ENCODE measurements at places on chromosomes 7 and 10.

DNA sequence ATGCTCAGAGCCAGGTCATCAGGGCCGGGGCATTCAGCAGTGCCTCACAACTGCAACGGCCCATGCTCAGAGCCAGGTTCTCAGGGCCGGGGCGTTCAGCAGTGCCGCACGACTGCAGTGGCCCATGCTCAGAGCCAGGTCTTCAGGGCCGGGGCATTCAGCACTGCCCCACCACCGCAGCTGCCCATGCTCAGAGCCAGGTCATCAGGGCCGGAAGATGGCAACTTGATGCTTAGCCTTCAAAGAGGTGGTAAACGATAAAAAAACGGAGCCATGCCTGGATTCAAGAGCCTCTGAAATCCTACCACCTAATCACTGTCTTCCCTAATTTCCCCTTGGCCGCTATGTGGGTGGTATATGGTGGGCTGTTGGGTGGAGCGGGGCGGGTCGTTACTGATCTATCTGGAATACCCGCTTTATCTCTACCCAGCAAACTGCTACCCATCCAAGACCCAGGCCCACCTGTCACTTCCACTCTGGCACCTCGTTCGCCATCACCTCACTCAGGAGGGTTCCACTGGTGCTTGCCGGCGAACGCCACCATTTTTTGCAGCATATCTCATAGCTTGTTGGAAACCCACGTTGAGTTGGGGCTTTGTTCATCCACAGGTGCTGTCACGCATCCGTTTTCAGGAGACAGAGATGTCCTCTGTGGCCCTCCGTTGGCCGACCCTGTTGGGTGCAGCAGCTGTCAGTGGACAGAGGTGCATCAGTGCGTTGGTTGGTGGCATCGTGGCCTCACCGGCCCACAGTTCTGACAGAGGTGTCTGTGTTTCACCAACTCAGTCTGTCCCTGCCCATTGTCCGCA, 221.1 kb downstream of the EBF3 start:
- no peak for DNase-seq

DNA sequence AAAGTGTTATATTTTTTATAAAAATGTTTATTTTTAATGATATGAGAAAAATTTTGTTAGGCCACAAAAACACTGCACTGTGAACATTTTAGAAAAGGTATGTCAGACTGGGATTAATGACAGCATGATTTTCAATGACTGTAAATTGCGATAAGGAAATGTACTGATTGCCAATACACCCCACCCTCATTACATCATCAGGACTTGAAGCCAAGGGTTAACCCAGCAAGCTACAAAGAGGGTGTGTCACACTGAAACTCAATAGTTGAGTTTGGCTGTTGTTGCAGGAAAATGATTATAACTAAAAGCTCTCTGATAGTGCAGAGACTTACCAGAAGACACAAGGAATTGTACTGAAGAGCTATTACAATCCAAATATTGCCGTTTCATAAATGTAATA, 64.8 kb upstream of the CAPZA2 start:
- no peak for DNase-seq

DNA sequence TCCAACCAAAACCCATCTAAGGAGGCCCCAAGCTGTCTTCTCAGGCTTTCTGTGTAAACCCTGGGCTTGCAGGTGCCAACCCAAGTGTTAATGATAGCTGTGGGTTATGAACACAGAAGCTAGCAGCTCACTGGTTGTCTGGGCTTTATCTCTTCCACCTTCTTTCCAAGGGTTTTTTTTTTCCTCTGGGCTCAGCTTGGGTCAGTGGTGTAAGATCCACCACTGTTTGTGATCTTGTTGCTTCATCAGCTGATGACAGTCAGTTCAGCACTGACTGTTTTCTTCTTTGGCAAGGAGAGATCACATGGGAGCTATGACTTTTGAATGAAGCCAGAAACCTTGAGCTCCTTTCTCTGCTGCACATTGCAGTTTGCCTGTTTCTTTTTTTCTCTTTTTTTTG, 4.6 kb downstream of the GTPBP4 start:
- DNase-seq = no peak

- no peak for DNase-seq
Measured at GRCh38 chr10:1156921-1157614, 100.9 kb downstream of the WDR37 start.

DNA sequence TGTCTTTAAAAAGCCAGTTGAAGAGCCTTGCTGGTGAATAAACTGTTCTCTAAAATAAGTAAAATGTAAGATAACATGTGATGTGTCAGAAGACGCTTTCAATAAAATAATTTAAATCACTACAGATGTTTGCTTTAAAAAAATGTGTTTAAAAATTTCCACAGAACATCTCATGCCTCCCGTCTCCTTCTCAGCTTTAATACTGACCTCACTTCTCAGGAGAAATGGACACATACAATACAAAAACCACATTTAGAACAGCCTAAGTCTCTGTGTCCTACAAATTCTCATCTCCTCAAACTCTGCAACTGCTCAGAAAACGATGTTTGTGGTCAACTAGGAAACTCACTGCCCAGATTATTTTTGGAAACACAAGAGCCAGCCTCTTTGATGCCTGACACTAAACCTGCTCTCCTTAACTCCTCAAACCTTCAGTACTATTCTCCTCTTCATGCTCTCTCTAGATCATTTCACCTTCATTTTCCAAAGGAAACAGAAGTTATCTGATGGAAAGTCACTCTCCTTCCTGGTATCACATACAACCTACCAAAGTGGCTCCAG, 120.3 kb downstream of the ZNF438 start:
- DNase-seq = no peak

GRCh38 chr10:122733931-122734665, 34.5 kb upstream of the C10orf120 start:
- no peak for DNase-seq

DNA sequence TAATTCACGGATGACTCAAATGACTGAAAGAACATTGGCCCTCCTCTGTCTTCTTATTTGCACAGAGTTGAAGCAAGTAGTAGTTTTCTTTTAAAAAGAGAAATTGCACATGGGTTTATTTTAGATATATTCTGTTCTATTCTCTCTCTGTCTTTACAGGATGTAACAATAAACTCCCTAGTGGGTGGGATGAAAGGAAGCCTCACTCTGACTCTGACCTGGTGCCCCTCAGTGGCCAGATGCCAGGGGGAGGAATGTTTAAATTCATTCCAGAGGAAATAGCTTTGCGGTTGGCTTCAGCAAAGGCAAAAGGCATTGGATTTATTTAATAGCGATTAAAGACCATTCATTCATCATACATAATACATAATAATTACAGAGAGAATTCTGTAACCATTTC, 156.4 kb upstream of the MTPN start:
- no peak for DNase-seq

GRCh38 chr7:81803267-81803666, 33.4 kb upstream of the HGF start:
- no peak for DNase-seq

DNA sequence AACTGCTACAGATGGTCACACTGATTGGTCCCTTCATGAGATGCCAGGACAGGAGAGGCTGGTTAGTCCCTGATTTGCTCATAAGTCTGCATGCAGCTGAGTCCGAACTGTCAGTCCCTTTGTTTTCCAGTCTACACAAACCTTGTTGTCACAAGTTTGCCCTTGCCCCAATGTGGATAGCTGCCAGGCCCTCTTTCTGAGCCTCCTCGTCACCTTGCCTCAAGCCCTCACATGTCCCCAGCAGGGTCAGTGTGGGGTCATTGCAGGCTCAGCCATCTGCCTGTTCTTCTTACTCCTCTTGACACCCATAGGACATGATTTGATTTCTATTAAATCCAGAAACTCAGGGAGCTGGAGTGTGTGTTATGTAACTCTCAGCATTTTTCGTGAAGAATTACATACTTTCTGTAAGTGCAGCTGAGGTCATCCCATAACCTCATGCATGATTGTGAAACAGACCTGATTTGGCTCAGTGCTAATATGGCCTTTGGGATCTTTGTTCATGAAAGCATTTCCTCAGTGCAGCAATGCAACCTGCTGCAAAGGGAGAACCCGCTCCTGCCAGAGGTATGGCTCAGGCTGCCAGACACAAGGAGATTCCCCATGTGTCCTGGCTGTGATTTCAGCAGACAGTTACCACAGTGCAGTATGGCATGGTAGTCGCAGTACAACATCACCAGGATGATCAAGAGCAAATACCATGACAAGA, 70.0 kb upstream of the ZMIZ2 start:
- peak; percentile 6 for DNase-seq

- DNase-seq = peak; percentile 5
Measured at GRCh38 chr7:17640730-17641377, 299.4 kb downstream of the SNX13 start.

- no peak for DNase-seq
Measured at GRCh38 chr10:74705358-74705980, 120.9 kb upstream of the KAT6B start.

DNA sequence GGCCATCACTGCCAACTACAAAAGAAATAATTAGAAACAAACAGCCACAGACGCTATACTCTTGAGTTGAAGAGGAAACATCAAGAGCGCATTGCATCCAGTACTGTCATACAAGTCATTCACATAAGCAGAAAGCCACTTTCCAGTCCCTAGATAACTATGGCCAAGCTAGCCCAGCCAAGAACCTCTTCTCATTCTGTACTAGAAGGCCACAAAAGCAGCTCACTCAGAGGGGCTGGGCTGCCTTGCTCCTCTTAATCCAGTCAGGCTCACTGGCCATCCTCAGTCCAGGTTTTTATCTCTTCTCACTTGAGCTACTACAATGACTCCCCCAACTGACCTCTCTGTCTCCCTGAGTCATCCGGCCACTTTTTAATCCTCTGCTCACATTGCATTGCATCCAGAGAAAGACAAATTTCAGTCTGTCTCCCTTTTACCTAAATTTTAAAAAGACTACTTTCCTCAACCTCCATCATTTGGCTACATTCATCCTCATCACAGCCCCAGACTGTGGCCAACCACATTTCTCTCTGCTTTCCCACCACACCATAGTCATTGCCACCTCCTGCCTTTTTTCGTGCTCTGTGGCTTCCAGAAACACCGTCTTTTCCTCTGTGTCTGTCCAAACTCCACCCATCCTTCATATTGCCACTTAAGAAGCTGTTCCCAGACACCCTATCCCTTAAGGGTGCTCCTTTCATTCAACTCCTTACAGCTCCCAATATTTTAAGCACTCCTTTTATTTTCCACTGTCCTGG, 25.0 kb downstream of the PPP1R3C start:
- DNase-seq = no peak

GRCh38 chr10:119425881-119426170, 116.7 kb downstream of the RGS10 start:
- no peak for DNase-seq

DNA sequence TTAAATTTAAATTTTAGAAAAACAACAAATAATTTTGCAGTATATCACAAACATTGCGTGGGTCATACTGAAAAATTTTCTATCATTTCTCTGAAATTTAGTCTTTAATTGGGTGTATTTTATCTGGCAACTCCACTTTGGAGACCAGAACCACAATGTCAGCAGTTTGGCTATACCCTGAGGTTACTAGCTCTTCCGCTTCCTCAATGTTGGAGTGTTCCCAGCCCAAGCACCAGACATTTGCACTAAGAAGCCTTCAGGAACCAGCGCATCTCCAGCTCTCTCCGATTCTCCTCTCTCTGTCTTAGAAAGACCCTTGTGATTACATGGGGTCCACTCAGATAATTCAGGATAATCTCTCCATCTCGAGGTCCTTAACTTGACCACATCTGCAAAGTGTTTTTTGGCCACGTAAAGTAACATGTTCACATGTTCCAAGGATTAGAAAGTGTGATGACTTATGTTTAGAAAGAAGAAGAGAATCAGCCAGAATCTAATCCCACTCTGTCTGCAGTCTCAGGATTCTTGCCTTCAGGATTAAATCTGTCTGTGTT, 43.1 kb upstream of the ADRB1 start:
- no peak for DNase-seq

DNA sequence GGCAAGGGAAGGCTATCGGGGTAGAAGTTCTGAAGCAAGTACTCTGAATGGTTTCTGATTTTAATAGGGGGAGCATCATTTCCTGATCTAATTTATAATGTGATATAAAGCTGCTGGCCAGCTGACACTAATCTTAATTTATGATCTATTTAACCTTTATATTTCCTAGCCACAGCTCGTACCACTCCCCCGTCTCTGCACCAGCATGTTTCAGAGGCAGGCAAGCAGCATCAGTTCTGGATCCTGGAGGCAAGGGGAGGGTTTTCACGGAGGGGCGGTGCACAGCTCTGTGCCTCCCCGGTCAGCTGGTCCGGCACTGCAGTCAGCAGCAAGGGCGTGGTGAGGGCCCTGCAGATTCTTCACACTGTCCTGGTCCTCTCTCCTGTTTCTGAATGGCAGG, 30.0 kb downstream of the MGMT start:
- DNase-seq = no peak

- DNase-seq = no peak
Measured at GRCh38 chr10:78260141-78260540, 226.5 kb downstream of the RPS24 start.

DNA sequence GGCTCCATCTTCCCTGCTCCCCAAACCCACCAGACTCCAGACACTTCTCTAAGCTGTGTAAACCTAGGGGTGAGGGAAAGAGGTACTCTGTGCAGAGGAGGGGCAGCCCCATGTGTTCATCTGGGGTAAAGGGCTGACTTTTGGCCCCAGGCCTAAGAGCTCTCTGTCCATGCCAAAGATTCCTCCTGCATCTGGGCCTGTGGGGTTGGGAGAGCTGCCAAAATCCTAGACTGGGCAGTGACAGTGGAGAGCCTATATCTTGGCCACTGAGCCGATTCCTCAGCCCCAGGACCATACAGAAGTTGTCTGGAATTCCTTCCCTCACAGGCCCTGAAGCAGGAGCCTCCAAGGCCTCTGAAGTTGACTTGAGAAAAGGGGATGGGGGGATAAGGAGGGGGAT, 25.3 kb upstream of the LEP start:
- no peak for DNase-seq

DNA sequence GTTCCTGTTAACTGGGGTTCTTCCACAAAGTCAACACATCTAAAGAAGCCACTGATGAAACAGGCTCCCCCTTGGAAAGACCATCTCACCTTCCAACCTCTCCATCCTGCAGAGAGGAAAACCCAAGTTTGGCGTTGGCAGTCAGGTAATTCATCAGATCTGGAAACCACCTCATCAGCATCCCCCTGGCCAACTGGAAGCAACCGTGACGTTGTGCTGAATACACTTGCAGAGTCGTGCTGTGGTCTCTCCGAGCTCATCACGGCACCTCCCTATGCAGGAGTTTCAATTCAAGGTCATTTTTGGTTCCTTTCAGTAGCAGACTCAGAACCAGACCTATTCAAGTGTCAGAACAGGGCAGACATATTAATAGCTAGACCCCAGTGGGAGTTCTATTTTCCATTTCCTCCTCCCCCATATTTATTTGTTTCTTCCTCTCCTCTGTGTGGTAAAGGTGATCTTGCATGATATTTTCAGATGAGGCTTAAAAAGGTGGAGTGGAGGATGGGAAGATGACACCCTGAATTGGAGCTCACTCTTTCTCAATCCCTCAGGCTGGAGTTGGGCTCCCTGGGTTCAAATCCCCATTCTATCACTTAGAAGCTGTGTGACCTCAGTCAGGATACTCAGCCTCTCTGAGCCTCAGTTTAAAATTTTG, 149.1 kb upstream of the ADO start:
- no peak for DNase-seq

DNA sequence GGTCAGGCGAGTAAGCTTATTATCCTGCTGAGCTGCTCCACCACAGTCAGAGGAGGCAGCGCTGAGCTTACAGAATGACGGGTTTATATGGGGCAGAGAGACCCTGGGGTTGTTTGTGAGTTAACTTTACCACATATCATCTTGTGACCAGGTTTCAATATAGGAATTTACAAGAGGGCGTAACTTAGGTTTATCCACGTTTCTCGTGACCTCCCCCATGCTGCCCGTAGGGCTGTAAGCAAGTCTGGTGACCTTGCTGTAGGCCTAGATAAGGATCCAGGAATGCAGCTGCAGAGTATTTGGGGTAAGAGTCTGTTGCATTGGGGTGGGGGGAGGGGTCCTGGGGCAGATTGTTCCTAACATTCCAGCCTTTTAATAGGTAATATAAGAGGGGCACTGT, 24.6 kb downstream of the SCIN start:
- no peak for DNase-seq
